Right hindlimb (tissue), 1 donor: ENCODE measurements at places on chromosomes 13 and 19.
A peak's percentile ranks its signal among the peaks of the same experiment; 100 is the strongest.

- no peak for DNase-seq
Observed at GRCh38 chr19:16034958-16035560, 41.2 kb upstream of the TPM4 start.

- DNase-seq: no peak
Observed at GRCh38 chr13:111448504-111448903, 128.1 kb downstream of the TEX29 start.

GRCh38 chr19:10882108-10882457 lies 10.7 kb downstream of the CARM1 start:
- DNase-seq: no peak

GRCh38 chr13:65932587-65933239 lies 1297.4 kb downstream of the PCDH9 start:
- no peak for DNase-seq

DNA sequence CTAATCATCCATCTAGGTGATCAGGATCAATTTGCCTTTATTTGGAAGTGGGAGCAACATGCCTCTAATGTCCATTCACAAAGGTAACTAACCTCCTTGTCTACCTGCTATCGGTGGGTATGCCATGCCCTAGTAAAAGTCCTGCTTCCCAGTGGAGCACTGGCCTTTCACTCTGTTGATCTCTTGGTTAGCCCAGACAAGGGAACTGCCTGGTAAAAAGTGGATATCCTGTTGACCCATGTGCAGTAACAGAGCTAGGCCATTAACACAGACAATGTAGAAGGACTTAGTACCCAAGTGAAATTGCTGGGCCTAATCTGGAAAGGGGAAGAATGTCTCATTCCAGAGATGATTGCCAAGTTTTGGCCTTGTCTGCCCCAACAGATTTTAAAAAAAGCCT lies 171.5 kb upstream of the CSNK1A1L start:
- DNase-seq: no peak

DNA sequence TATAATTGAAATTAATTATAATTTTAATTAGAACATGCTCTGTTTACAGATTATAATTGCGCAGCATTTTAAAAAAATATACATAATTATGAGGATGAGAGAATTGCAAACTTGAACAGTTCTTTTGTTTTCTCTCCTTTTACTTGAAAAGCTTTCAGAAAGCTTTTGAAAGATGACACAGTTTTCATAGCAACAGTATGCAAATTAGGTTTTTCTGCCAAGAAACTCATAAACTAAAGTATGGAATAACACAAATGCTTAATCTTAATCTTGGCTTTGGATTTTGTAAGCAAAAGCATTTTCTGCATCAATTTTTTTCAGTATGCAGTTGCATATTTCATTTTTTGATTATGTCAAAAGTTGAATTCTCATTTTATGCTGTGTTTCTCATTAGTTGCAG lies 32.8 kb upstream of the AKAP11 start:
- no peak for DNase-seq

DNA sequence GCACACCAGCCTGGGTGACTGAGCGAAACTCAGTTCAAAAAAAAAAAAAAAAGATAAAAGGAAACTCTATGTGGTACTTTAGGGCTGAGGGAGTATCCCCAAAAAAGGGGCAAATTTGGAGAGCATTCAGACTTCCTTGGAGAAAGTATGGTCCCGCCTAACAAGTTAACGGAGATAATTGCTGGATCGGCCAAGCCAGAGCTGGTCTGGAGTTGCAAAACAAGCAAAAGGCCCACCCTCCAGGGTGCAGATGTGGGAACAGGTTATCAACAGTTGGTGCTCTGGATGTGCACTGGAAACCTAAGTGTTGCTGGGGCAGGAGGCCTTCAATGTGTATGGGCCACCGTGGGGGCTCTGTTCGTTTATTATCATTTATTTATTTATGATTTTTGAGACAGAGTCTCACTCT lies 2.8 kb downstream of the IQCN start:
- no peak for DNase-seq

DNA sequence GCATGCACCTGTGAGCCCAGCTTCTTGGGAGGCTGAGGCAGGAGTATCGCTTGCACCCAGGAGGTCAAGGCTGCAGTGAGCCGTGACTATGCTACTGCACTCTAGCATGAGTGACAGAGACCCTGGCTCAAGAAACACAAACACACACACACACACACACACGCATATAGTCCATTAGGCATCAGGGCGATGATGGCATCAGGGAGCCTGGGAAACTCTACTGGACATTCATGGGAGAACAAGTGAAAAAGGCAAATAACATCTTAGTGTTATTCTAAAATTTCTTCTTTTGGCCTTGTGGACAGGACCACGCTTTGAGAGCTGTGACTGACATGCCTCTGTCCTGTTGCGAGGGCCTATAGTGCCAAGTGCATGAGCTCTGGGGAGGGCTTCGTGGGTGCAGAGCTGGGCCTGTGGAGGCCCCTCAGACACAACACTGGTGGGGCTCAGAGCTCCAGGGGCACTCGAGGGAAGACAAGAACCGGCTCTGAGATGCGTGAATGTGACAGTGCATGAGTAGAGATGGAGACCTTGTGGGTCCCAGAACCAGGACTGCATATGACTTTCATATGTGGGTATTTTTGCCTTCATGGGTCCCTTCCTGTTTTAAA lies 8.0 kb upstream of the USF2 start:
- DNase-seq: peak; percentile 17

DNA sequence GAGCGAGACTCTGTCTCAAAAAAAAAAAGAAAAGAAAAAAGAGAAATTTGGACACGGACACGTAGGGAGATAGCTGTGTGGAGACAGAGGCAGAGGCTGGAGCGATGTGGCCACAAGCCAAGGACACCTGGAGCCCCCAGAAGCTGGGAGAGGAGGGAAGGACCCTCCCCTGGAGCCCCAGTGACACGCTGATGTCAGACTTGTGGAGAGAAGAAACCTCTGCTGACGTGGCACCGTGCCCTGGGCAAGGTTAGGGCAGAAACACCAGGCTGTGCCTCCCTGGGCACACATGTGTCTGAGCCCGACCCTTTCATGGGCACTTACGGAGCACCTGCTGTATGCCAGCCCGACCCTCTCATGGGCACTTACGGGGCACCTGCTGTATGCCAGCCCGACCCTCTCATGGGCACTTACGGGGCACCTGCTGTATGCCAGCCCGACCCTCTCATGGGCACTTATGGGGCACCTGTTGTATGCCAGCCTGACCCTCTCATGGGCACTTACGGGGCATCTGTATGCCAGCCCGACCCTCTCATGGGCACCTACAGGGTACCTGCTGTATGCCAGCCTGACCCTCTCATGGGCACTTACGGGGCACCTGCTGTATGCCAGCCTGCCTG lies 17.8 kb downstream of the ARID3A start:
- DNase-seq: no peak
